Right forelimb (tissue), 1 donor: ENCODE measurements at places on chromosomes 6 and 20.

GRCh38 chr20:8315639-8316573, 183.8 kb downstream of the PLCB1 start:
- no peak for DNase-seq

GRCh38 chr6:10412461-10413261, 2.2 kb downstream of the TFAP2A start:
- no peak for DNase-seq

DNA sequence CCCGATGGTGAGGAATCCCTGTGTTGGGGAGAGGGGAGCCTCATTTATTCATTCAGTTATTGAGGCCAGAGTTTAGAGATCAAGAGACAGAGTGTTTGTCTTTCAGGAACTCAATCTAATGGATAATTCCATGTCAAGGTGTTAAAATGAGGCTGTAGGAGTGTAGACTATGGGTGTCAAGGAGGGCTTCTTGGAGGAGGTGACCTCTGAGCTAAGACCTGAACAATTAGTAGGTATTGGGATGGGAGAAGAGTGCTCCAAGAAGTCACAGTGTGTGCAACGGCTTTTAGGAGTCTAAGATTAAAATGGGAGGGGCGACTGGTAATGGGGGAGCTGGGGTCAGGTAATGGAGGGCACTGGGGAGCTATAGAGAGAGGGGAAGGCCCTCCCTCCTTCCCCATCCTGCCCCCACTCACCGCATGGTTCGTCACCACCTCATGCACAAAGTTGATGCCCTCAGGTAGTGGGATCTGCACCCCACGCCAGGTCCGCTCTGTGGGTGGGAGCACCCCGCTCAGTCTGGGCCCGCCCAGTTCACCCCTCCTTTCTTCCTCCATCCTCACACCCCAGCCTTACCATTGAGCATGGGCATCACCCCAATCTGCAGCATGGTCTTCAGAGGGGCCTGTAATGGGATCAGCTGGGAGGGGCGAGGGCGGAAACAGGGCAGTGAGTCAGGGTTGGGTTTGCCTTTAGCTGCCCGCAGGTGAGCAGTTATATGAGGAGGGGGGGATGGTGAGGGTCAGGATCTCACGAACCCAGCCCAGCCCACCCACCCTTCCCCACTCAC, 8.1 kb downstream of the CTSA start:
- DNase-seq = no peak

DNA sequence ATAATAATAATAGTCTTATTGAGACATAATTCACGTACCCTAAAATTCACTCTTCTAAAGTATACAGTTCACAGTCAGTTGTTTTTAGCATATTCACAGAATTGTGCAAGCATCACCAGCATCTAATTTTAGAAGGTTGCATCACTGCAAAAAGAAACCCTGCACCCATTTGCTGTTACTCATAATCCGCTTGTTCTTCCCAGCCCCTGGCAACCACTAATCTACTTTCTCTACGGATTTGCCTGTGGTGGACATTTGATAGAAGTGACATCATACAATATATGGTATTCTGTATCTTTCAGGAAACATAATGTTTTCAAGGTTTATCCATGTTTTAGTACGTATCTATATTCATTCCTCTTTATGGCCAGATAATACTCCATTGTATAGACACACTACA, 41.5 kb upstream of the FAM184A start:
- no peak for DNase-seq

- DNase-seq = no peak
Observed at GRCh38 chr20:60883496-60883895, 368.6 kb upstream of the CDH4 start.

GRCh38 chr6:163427498-163428254, 13.2 kb downstream of the QKI start:
- DNase-seq = no peak

DNA sequence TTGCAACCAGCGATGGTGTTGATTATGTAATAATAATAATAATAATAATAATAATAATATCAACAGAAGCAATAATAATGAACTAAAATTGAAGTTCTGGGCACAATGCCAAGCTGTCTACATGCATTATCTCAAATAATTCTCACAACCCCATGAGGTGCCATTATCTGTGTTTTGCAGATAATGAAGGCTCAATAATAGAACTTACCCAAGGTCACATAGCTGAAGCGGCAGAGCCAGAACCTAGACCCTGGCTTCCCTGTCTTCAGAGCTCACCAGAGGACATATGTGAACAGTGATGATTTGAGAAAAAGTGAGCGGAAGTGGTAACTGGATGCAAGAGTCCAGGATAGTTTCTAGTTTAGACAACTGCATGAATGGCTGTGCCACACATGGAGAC, 91.0 kb downstream of the HIVEP1 start:
- DNase-seq = no peak

GRCh38 chr6:112827793-112828192, 480.7 kb downstream of the RFPL4B start:
- DNase-seq = no peak

DNA sequence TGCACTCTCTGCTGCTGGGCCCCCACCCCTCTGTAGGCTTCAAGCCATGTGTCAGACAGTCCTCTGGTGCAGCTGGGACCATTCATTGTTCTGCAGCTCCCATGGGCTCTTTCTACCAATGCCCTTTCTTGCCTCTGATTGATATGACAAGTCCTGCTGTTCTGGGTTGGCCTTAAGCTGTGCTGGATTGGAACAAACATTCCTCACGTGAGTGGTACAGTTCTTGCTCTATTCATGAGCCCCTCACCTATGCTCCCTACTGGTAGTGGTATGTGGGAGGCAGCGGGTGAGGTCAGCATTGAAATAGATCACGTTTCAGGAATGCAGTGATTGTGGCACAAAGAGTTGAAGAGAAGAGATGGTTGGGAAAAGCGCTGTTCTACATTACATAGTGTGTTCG, 48.8 kb upstream of the RALY start:
- no peak for DNase-seq

GRCh38 chr20:46439837-46440236, 33.4 kb upstream of the ELMO2 start:
- DNase-seq = no peak

DNA sequence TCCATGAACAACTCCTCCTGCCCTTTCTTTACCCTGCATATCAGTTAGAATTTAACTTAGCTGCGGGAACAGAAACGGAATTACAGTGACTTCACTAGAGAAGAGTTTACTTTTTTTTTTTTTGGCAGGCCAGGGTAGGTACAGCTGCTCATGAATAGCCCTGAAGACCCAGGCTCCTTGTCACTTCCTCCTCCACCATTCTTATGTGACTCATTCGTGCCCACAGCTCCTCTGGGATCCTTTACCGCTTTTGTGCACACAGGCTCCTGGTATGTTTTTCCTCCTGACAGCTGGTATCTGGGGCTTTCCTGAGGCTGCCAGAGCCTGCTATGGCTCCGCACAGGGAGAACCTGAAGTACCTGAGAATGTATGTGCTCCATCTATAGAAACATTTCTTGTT, 3.9 kb upstream of the KCNS1 start:
- DNase-seq = no peak

DNA sequence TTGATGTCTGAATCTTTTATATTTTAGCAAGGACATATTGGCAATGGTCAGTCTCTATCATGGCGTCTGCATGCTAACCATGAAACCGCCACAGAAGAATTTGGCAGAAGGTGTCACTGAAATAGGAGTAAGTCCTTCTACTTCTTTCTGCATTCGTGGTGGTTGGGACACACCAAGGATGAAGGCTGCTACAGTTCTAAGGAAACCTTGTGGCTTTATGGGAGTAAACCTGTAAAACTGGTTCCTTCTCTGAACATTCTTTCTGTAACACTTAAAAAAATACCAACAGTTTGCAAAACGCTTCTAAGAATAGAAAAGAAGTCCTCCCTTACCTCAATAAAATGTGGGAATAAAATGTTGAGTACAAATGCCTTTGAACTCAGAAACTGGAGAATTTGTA, 195.3 kb downstream of the SLC24A3 start:
- DNase-seq = no peak

DNA sequence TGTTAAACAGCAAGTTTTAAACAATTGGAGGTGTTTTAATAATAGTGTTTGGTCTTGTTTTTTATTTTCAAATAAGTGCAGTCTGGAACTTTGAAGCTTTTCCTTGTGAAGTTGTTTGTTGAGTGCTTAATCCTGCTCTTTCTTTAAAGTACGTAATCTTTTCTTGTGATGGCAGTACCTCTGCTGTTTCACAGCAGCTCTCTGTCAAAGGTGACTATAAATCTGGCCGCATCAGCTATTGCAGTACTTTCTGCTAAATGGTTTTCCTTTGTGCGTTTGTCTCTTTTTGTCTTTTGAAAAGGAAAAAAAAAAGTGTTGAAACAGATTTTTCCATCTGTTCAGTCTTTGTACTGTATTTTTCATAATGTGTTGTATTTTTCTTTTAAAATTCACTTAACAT, 12.7 kb downstream of the STXBP5 start:
- DNase-seq = no peak

- no peak for DNase-seq
Observed at GRCh38 chr20:36086767-36087166, 67.8 kb upstream of the EPB41L1 start.

DNA sequence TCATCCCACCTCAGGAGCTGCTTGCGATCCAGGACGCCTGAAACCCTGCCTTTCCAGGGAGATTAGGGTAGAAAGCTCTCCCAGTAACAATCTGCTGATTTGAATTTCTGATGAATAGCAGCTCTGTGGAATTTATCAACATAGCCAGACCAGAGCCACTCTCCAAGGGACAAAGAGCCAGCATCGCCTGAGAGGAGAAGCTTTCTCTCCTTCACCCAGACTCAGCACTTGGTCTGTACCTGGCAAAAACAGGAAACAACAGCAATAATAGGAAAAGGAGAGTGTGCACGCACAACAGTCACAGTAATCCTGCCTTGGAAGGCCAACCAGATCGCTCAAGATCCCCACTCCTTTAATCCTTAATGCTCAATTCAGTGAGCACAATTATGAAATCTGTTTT, 22.3 kb upstream of the ROS1 start:
- DNase-seq = no peak

GRCh38 chr20:44765701-44766347, 20.2 kb downstream of the KCNK15 start:
- DNase-seq = no peak

DNA sequence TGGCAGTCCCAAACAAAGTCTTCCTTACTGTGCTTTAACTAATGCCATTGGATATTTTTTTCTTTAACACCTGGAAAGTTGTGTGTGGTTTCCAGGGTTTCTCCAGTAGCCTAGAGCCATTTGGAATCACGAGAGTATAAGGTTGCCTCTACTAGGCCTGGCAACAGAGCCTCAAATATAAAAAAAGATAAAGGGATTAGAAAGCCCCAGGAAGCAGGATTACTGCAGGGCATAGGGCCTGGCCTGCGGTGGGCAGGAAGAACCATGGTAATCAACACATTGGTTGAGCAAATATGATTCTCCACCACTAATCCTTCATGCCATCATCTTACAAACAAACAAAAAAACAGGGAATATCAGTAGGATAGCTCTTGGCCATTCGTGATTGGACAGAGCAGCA, 177.8 kb upstream of the GGTLC1 start:
- no peak for DNase-seq

- DNase-seq = no peak
Observed at GRCh38 chr6:14228571-14228970, 111.0 kb downstream of the CD83 start.

- no peak for DNase-seq
Observed at GRCh38 chr20:37697314-37697713, 3.5 kb downstream of the CTNNBL1 start.

DNA sequence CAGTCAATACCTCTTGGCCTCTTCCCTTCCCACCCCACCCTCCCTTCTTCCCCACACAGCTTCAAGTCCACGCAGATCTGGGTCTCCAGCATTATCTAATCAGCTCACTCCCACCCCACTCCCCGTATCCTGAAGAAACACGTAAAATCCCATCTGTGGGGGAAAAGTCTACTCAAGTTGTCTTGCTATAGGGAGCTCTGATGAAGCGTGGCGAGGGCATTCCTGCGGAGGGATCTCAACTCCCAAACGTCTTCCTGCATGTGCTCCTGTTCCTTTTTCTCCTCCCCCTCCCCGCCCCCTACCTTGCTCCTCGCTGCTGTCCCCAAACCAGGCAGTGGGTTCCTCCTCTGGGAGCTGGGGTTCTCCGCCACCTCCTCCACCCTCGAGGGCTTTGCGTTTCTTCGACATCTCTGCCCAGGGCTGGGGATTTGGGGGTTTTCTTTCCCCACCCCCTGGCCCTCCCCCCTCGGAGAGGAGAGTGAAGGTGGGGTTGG, 181.8 kb downstream of the TBXT start:
- DNase-seq = no peak

DNA sequence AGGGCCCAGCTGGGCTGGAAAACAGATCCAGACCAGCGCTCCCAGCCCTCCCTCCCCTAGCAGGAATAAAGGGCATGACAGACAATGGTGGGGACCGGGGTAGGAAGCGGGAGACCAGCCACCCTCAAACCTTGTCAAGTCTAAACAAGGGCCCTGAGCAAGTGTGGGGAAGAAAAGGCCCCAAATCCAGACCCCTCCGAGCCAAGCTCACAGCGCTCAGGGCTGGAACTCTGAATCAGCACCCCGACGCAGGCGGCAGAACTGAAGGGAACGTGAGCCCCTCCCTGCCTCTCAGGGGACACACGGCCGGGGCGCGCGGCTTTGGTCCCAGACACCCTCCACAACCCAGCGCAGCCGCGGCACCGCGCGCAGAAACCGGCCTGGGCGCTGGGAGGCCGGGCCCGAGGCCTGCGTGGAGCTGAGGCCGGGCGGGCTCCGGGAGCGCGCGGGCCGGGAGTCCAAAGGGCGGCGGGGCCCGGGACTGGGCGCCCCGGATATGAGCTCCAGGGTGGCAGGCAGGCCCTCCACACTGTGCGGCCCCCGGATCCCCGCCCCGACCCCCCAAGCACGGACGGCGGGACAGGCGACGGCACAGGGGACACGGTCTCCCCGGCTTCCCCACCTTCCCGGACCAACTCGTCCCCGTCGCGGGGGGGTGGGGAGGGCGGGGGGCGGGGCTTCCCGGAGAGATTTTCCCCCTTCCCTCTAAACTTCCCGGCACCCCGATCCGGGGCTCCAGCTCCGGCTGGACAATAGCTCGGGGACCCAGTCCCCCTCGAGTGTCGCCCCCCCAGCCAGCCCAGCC, 641 bp downstream of the TEAD3 start:
- DNase-seq = peak; percentile 87

- no peak for DNase-seq
Observed at GRCh38 chr6:104589940-104590339, 269.8 kb downstream of the HACE1 start.

GRCh38 chr6:27518881-27519795, 46.2 kb upstream of the ZNF184 start:
- DNase-seq = peak; percentile 83

DNA sequence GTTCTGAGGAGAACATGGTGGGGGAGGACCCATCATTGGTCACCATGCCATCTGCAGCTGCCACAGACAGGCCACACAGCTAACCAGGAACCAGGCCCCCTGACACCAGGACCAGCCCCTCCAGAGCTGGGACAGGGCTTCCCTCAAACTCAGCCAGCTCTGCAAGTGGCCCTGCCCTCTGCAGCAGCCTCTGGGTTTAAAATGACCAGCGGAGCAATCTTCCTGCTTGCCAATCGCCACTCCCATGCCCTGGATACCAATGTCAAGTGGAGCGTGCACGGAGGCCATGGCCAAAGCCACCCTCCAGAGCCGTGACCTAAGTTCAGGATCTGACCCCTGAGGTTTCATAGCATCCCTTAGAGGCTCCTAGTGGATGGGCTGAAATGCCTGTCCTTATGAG, 199.4 kb downstream of the SYNDIG1 start:
- DNase-seq = peak; percentile 31
